Glomerular endothelial cell (primary cell): ENCODE measurements at places on chromosomes 13 and 19.

GRCh38 chr19:57376151-57376550 lies 12.8 kb downstream of the TRAPPC2B start:
- DNase-seq: no peak

- DNase-seq: no peak
Observed at GRCh38 chr19:27843861-27844260, 1369.1 kb downstream of the UQCRFS1 start.

- peak; percentile 4 for DNase-seq
Observed at GRCh38 chr13:65600702-65601101, 1629.4 kb downstream of the PCDH9 start.

DNA sequence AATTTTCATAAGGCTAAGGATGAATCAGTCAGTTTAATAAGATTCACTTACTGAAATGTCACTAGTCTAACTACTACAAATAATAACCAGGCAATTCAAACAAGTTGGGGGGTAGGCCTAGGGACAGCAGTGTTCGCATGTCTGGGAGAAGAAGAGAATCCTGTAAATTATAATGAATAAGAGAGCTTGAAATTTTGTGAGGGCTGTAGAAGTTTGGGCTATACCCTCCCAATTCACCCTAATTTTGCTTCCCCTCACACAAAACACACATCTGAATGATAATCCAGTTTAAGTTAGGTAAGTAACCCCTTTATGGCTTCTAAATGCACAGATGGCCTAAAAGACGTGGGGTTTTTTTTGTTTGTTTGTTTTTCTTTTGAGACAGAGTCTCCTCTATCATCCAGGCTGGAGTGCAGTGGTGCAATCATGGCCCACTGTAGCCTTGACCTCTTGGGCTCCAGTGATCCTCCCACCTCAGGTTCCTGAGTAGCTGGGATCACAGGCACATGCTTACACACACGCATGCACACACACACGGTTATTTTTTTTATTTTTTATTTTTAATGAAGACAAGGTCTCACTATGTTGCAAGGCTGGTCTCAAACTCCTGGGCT lies 69.9 kb downstream of the TBC1D4 start:
- no peak for DNase-seq

DNA sequence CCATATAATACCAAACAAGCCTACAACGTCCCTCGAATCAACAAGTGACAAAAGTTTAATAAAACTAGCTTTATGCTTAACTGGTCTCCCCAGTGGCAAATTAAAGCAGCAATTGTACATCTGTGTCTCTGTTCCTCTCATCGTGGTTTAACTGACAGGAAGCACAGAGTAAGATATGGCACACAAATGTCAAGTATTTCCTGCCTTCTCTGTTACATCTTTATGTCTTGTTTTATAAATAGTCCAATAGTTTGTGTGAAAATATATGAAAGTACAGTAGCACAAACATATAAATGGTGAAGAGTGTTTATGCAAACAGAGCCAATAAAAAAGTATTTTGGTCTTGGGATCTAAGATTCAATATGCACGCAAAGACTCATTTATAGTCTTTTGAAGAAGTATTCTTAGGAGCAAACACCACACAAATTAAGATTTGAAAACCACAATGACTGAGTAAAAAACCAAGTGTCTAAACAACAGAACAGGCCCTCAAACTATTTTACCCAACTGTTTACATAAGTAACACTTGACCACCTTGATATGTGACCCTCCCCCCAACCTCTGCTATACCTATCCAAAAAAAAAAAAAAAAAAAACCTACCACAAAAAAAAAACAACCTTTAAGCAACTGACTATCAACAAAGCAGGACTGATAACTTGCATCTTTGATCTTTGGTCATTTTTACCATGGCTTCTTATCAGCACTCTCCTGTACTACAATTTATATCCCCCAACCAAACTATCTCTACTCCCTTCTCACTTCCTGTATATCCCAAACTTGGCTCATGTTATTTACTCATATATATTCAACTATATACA lies 14.0 kb downstream of the ELF1 start:
- DNase-seq: no peak

GRCh38 chr19:10977742-10978092 lies 16.9 kb downstream of the SMARCA4 start:
- no peak for DNase-seq

- DNase-seq: no peak
Observed at GRCh38 chr19:567296-567900, 5.0 kb upstream of the BSG start.

DNA sequence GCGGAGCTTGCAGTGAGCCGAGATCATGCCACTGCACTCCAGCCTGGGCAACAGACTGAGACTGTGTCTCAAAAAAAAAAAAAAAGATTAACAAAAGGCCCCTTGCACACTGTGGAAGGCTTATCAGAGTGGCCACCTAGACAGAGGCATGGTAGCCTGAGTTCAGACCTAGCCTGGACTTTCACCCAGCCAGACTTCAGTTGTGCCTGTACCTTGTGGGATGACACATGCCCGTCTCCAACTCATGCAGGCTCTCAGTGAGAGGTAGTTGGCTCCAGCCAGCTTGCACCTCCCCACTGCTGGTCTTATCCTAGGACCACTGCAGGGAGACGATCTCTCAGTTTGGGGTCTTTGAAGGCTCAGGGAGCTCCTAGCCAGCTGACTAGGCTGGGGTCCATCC lies 52.2 kb downstream of the GATAD2A start:
- DNase-seq: no peak

DNA sequence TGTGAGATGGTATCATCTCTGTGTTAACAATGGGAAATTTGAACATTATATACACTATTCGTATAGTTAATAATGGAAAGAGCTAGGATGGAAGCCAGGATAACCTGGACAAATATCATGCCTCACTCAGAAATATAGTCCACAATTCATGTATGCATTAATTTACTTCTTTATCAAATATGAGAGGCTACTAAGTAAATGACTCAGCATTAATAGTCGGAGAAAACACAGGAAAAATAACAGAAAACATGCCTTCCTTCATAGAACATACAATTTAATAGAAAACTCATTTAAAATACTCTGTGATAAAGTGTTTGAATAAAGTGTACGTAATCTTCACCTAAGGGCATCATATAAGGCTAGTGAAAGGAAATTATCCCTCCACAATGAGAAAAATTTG lies 383.4 kb upstream of the SLITRK5 start:
- DNase-seq: no peak
